Stimulated activated CD4-positive, alpha-beta T cell treated with anti-CD3 and anti-CD28 coated beads, TNF-alpha, amount 100 ng/mL, for 4 hours (primary cell): ENCODE measurements at places on chromosomes 1 and 21.

- DNase-seq = no peak
Measured at GRCh38 chr1:58879464-58879863, 95.6 kb upstream of the JUN start.

- DNase-seq = no peak
Measured at GRCh38 chr1:116270316-116271057, 102.6 kb upstream of the ATP1A1 start.

GRCh38 chr1:188903241-188903640 is 1574.4 kb downstream of the BRINP3 start:
- no peak for DNase-seq

DNA sequence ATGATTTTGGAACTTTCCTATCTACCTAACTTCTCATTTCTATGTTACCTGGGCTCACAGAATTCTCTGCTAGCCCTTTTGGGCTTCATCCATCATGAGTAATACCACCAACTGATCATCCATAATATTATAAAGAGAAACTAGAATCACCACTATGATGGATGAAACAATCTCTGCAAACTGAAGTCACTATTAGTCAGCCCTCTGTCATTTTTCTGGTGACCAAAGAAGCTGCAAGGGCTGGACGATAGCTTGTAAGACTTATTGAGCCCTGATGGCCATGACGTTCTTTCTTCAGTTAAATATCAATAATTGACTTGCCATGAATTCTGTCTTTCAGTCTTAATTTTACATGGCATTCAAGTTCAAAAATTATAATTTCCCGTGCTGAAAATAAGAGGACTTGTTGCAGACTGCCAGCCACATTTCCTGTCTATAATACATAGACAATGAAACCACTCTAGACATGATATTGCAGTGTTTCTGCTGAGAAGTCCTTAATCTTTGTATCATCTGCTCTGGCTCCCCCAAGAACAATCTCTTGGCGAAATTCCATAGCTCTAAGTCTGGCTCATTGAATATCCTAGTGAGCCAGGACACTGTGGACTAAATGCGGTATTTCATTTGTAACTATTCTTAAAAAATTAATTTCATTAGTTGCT is 655.0 kb upstream of the CAMK1G start:
- no peak for DNase-seq

GRCh38 chr1:39727221-39727931 is 11.3 kb upstream of the PPIE start:
- no peak for DNase-seq

- no peak for DNase-seq
Measured at GRCh38 chr1:87132284-87132870, 196.3 kb upstream of the LMO4 start.

GRCh38 chr1:209430107-209430506 is 153.4 kb upstream of the CAMK1G start:
- DNase-seq = no peak

DNA sequence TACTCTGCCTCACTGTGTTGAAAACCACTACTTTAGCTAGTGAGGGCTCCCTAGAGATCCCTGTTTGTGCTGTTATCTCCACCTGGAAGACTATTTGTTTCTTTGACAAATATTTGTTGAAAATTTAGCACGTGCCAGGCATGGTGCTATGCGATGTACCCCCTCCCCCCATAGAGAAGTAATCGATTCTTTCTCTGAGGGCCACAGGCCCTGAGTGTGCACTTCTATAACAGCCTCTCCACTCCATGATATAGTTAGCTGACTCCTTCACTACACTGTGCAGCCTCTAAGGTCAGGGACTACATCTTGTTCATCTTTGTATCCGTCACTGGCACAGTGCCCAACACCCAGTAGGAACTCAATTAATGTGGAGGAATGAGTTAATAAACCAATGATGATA is 17.3 kb upstream of the RBM15 start:
- no peak for DNase-seq

- DNase-seq = no peak
Measured at GRCh38 chr1:178407655-178408054, 89.1 kb downstream of the CLEC20A start.

GRCh38 chr1:218886101-218886871 is 287.4 kb upstream of the LYPLAL1 start:
- DNase-seq = no peak

DNA sequence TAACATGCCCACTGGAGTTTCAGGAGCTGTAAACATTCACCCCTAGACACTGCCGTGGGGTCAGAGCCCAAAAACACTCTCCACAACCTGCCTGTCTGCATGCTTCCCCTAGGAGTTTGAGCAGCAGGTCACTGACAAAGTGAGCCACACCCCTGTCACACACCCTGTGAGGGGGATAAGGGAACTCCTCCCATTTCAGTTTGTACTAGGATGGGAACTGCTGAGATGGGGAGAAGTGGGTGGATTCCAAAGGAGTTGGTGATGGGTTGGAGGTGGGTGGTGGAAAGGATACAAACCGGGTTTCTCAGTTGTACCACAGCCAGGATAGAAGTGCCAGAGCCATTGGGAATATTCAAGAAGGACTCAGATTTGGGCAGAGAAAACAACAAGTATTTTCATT is 140.2 kb downstream of the MIS18A start:
- DNase-seq = no peak

DNA sequence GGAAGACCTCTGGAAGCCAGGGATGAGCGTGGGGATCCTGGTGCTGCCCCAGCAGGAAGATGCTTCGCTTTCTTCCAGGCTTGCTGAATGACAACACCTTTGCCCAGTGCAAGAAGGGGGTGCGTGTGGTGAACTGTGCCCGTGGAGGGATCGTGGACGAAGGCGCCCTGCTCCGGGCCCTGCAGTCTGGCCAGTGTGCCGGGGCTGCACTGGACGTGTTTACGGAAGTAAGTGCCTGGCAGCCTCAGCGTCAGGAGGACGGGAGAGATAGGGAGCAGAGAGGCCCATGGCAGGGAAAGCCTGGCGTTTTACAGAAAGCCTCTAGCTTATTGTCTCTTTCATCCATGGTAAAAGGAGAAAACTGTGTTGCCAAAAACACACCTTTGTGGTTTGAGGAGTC is 23.5 kb downstream of the PHGDH start:
- no peak for DNase-seq

GRCh38 chr1:71106658-71107322 is 26.0 kb upstream of the ZRANB2 start:
- DNase-seq = no peak

GRCh38 chr1:197920067-197920396 is 2.9 kb downstream of the LHX9 start:
- no peak for DNase-seq

GRCh38 chr21:34693192-34693810 is 24.5 kb downstream of the CLIC6 start:
- no peak for DNase-seq

DNA sequence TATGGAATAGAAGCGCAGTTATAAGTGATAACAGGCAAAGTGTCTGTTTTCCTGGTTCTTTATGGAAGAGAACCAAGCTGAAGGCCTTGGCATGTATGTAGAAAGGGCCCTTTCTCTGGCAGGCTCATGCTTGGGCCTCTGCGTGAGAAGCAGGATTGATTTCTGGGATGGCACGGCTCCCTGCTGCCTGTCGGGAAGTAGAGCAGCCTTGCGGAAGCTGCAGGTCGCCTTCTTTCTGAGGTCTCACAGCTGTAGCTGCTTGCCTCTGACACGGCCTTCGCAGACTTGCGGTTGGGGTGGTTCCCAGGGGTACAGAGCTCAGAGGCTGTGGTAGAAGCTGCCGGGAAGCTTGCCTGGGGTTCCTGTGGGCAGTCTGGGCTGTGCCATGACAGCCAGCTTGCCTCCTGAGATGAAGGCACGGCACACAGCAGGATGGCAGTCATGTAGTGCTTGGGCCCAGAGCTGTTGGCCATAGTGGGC is 39.4 kb downstream of the TRAPPC10 start:
- no peak for DNase-seq

GRCh38 chr1:38344716-38345115 is 298.1 kb upstream of the POU3F1 start:
- DNase-seq = no peak

- DNase-seq = no peak
Measured at GRCh38 chr1:227559499-227559898, 3.9 kb upstream of the ZNF678 start.

DNA sequence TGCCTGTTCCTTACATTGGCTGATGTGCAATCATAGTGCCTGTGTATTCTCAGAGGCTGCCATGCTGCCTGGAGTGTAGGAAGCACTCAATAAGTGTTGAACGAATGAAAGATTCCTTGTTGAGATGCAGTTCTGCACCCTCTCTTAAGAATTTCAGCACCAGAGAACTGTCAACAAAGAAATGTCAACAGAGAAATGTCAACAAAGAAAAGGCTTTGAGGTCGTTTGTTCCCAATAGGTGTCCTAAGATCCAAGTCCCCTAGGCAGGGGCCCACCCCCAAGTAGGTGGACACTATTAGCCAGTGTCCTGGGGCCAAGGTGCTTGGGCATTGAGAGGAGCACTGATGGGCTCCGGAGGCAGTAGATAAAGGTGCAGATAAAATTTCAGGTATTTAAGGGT is 12.6 kb downstream of the KCND3 start:
- DNase-seq = no peak

DNA sequence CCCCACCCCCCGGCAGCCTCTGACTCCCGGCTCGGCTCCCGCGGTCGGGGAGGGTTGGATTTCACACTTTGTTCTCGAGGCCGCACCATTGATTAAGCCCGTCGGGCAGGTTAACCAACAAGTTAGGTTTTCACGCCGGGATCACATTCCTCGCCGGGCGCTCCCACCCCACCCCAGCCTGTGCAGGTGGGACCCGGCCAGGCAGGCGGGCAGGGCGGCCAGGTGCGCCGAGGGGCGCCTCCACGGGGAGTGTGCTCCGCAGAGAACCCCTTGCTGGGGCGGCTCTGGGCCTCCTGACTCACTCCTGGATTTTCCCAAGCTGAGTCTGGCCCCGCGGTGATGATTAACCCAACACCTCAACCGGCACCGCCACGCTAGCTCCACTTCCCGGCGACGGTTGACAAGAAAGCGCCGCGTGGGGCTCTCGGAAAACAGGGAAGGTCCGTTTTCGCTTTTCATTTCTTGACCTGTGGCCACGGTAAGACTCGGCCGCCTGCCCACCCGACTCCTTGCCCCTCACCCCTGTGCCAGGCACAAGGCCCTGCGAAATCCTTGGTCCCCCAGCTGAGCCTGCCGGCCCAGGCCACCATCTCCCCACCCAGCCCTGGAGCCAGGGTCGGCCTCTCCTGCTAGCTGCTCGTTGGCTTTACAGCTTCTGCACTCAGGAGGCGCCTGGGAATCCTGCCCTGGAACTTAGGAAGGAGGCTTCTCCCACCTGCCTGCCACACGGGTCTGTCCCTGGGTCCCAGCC is 8.8 kb upstream of the TTLL10 start:
- DNase-seq = no peak

DNA sequence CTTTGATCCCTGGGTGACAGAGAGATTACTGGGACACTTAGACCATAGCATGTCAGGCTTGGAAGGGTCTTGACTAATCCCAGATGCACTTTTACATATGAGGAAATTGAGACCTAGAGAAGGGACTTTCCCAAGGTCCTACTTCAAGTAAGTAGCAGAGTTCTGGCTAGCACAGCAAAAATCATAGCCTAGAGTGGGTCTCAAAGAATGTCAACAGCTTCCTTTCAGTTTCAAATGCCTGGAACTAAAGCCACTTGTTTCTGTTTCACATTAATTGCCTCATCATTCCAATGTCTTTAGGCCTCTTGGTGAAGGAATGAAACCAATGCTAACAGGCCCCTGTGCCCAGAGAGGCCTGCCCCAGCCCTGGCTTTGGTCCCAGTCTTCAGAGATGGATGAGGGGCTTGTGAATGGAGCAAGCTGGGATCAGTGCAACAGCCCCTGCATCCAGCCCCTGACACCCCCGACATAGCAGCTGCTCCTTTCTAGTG is 26.6 kb downstream of the ATF3 start:
- no peak for DNase-seq

DNA sequence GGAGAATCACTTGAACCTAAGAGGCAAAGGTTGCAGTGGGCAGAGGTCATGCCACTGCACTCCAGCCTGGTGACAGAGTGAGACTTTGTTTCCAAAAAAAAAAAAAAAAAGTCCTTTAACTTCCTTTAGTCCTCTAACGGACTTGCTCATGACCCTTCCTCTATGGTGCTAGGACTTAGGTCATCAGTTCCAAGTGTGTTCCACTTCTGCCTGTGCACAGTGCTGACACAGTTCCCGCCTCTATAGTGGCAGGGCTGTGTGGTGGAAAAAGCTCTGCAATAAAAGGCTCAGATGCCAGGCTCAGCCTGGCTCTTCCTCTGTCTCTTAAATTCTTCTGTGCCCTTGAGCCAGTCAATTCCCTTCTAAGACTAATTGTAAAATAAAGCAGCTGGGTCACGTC is 22.0 kb downstream of the CC2D1B start:
- no peak for DNase-seq

GRCh38 chr1:118716775-118717174 is 271.4 kb downstream of the TBX15 start:
- no peak for DNase-seq

DNA sequence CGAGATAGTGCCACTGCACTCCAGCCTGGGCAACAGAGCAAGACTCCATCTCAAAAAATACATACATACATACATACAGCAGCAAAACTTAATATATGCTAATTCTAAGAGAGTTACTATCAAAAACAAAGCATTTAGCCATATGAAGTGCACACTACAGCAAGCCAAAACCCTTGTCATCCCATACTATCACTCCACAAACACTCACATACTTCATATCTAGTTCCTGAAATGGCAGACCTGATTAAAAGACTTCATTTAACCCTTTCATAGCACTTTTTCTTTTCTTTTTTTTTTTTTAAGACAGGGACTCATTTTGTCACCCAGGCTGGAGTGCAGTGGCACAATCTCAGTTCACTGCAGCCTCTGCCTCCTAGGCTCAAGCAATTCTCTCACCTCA is 65.6 kb downstream of the COP1 start:
- no peak for DNase-seq

GRCh38 chr21:43325968-43326715 is 100.8 kb downstream of the SIK1 start:
- DNase-seq = no peak

DNA sequence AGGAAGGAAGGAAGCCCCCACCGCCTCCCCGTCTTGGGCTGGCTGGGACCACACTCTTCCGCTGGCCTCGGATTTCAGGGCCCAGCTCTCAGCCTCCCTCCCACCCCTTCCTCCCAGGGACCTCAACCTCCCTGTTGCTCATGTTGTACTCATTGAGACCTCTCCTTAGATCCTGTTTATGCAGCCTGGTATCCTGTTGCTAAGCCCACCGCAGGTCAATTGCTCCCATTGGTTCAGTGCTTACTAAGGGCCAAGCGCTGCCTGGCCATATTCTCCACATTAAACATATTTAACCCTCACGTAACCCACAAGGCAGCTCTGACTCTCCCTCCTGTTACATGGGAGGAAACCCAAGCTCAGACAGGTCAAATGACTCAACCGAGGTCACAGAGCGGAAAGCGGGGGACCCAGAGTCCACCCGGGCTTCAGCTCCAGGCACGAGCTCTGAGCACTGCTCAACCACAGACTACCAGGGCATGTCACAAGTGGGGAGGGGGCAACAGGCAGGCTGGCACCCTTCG is 23.2 kb upstream of the H6PD start:
- no peak for DNase-seq

DNA sequence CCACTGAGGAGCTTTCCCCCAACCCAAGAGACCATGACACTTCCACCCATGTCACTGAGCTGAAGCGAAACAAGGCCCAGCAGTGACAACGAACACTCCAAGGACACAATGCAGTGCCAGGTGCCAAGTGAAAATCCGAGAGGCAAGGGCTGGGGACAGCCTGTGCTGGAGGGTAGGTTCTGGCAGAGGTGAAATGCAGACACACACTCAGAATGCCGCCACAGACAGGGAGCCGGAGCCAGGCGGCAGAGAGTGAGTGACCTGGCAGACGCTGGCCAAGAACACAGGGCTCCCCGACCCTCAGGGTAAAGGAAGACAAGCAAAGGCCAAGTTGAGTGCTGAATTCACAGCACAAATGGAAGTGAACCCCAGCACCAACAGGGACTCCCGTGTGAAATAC is 78.9 kb downstream of the CD46 start:
- no peak for DNase-seq
